Colonic mucosa (tissue), 4 donors: ENCODE measurements at places on chromosomes 1 and 21. TPM values are rescaled to one million over a fixed set of nuclear protein-coding genes. Genes with fewer than 3 reads are reported as not detected.

Gene OR2L8
- not detected for total RNA-seq

Gene MTHFR
- total RNA-seq: 30.4 TPM

Gene FCGR1A
- total RNA-seq: 1.1 TPM

Gene TINAGL1
- 116 TPM for total RNA-seq

Gene IL24
- not detected for total RNA-seq

Gene CHIA
- total RNA-seq: not detected

- H3K27me3 ChIP-seq: no peaks in the 10 kb centered on the region
- H3K27ac ChIP-seq: no peak overlapping the region
- no peaks in the 10 kb centered on the region for H3K4me1 ChIP-seq
- H3K4me3 ChIP-seq: no peak overlapping the region
- no peaks in the 10 kb centered on the region for H3K36me3 ChIP-seq
- DNase-seq: no peak
These were observed 23.8 kb downstream of the STUM start for GRCh38 chr1:226572325-226572726.

DNA sequence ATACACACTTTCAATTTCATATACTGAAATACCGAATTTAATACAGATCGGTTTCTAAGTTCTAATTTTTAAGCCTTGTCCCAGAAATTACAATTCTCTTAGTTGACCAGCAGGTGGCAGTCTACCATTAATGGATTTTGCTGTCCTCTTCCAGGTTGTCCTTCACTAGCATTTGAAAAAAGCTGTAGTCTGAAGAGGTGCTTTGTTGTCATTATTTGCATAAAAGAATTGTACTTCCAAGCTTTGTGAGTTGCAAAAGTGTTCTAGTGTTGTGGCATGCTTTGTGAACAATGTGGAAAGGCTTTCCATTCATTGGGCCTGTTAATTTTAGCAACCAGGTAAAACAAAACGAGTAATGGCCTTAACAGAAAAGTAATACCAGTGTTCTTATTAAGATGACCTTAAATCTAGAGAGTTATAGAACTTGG is 193.6 kb downstream of the RPS6KC1 start:
- DNase-seq: peak; percentile 22
- no peaks in the 10 kb centered on the region for H3K4me1 ChIP-seq
- H3K36me3 ChIP-seq: no peaks in the 10 kb centered on the region
- H3K27me3 ChIP-seq: no peaks in the 10 kb centered on the region
- H3K4me3 ChIP-seq: no peak overlapping the region

DNA sequence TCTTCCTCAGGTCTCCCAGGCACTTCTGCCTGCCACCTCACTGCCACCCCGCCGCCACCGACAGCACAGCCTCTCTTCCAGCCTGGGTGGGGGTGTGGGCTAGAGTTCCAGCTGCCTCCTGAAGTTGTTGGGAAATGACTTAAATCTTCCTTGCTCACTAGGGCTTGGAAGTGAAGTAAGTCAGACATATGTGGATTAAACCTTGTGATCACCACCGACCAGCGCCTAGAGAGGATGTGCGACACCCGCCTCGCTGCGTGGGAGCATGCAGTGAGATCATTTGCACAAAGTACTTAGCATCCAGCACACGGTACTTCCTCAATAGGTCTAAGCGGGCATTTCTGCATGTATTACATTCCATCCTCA is 71.4 kb upstream of the FAM20B start:
- H3K36me3 ChIP-seq: no peaks in the 10 kb centered on the region
- no peak for DNase-seq
- no peaks in the 10 kb centered on the region for H3K4me1 ChIP-seq
- no peak overlapping the region for H3K27ac ChIP-seq
- no peak overlapping the region for H3K4me3 ChIP-seq

GRCh38 chr1:165871311-165872067 is 44.1 kb downstream of the UCK2 start:
- DNase-seq: peak; percentile 82
- no peaks in the 10 kb centered on the region for H3K27me3 ChIP-seq
- peak overlapping the region; percentile 44 for H3K27ac ChIP-seq
- H3K4me3 ChIP-seq: no peak overlapping the region

DNA sequence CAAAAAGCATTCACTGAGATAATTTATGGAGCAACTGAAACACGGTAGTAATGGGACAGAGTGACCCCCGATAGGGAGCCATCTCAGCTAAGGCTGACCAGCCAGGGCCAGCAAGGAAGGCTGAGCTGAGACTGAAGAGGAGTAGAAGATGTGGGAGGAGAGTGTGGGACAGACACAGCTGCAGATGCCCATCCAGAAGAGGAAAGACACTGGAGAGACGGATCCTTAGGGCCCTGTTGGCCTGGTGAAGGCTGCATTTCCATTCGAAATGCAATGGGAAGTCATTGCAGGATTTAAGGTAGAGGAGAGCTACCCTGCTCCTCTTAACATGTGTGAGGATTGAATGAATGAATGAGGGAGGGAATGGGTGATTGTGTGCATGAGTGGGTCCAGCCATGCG is 44.0 kb upstream of the LRP8 start:
- H3K27ac ChIP-seq: no peak overlapping the region
- no peaks in the 10 kb centered on the region for H3K36me3 ChIP-seq
- DNase-seq: no peak
- H3K27me3 ChIP-seq: no peaks in the 10 kb centered on the region
- no peaks in the 10 kb centered on the region for H3K4me1 ChIP-seq
- H3K4me3 ChIP-seq: no peak overlapping the region

DNA sequence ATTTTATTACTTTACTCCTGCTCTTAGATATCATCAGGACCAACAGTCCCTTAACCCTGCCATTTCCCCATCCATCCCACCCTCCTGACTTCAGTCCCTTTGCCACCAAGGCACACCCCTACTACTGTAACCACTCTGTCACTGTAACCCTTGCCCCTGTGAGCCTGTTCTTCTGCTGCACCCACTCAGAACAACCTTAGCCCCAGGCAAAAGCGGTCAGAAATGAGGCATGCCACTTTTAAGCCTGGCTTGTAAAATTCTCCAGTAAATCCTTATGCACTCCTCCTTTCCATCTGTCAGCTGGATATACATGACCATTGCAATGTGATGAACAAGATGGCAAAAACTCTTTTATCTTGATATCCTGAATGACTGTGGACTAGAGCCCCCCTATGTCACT is 555.0 kb upstream of the PLXNA2 start:
- H3K4me3 ChIP-seq: no peak overlapping the region
- no peak overlapping the region for H3K27ac ChIP-seq
- no peak for DNase-seq
- no peaks in the 10 kb centered on the region for H3K4me1 ChIP-seq

GRCh38 chr1:29753771-29754572 is 517.6 kb downstream of the PTPRU start:
- H3K4me1 ChIP-seq: no peaks in the 10 kb centered on the region
- H3K4me3 ChIP-seq: no peak overlapping the region
- no peaks in the 10 kb centered on the region for H3K36me3 ChIP-seq
- H3K27ac ChIP-seq: no peak overlapping the region
- peak; percentile 5 for DNase-seq
- H3K27me3 ChIP-seq: no peaks in the 10 kb centered on the region

DNA sequence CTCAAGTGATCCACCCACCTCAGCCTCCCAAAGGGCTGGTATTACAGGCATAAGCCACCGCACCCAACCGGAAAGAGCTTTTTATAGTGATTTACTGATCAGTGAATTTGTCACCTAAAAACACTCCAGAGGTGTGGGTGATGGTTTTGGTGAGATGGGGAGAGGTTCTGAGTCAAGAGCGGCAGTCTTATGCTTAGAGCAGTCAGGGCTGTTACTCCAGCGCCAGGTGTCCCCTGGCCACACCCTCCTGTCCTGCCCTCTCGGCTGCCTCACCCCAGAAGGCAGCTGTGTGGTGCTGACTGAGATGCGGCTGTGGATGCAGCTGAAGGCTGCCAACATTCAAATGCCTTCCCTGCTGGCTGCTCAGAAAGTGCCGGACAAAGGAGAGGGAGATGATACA is 94.5 kb upstream of the LPGAT1 start:
- no peaks in the 10 kb centered on the region for H3K27me3 ChIP-seq
- DNase-seq: peak; percentile 77
- H3K4me1 ChIP-seq: peaks cover 13% of the 10 kb centered on the region

GRCh38 chr1:38776466-38777065 is 83.0 kb downstream of the RRAGC start:
- no peaks in the 10 kb centered on the region for H3K4me1 ChIP-seq
- H3K27ac ChIP-seq: no peak overlapping the region
- no peak overlapping the region for H3K4me3 ChIP-seq
- DNase-seq: no peak
